ENCODE measurements at places on chromosomes 13 and 19.

- H3K4me3 ChIP-seq: no peak overlapping the region
- no peaks in the 10 kb centered on the region for H3K27me3 ChIP-seq
- no peaks in the 10 kb centered on the region for H3K4me1 ChIP-seq
- peaks cover 10% of the 10 kb centered on the region for H3K36me3 ChIP-seq
- H3K27ac ChIP-seq: no peak overlapping the region
- no peak for DNase-seq
Observed at GRCh38 chr13:30224732-30225131, 82.6 kb downstream of the KATNAL1 start.

DNA sequence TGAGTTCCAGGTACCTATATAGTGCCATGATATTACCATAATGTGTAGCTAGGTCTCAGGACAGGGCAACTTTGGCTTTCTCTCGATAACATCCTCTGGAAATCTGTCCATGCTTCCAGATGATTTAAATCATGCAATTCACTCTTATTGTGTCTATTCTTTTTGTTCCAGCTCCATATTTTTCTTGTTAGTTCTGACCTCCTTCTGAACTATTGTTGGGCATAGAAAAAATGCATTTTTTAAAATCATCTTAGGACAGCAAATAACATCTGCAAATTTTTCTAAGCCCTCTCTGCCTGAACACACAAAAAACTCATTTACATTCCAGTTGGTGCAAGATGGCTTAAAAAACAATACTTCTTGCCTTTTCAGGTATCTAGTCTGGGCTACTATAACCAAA lies 1561.0 kb upstream of the MIR17HG start:
- DNase-seq: no peak
- no peaks in the 10 kb centered on the region for H3K4me1 ChIP-seq
- H3K27ac ChIP-seq: no peak overlapping the region
- no peak overlapping the region for H3K4me3 ChIP-seq
- no peaks in the 10 kb centered on the region for H3K27me3 ChIP-seq

GRCh38 chr19:32879741-32880140 lies 10.2 kb upstream of the SLC7A9 start:
- H3K36me3 ChIP-seq: peaks cover 2% of the 10 kb centered on the region
- no peaks in the 10 kb centered on the region for H3K27me3 ChIP-seq
- DNase-seq: no peak

GRCh38 chr19:33424181-33424580 lies 50.7 kb downstream of the CEBPG start:
- no peak overlapping the region for H3K4me3 ChIP-seq
- H3K27me3 ChIP-seq: no peaks in the 10 kb centered on the region
- H3K4me1 ChIP-seq: no peaks in the 10 kb centered on the region
- H3K36me3 ChIP-seq: no peaks in the 10 kb centered on the region
- H3K27ac ChIP-seq: no peak overlapping the region

DNA sequence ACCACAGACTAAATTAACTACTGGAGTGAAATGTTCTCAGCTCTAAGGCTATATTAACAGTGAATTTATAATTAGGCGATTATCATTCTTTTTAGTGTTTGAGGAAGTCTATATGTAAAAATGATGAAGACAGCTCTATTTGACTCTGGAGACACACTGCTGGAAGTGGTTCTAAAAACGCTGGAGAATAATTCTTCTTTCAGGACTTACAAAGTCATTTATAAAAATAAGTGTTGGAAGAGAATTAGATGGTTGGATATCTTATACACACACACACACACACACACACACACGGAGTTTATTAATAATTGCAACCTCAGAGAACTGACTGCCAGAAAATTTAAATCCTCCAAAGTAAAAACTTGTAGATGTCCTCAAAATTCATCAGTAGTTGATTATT lies 1171.3 kb downstream of the EFNB2 start:
- H3K4me3 ChIP-seq: no peak overlapping the region
- no peaks in the 10 kb centered on the region for H3K27me3 ChIP-seq
- no peak overlapping the region for H3K27ac ChIP-seq
- no peak for DNase-seq

DNA sequence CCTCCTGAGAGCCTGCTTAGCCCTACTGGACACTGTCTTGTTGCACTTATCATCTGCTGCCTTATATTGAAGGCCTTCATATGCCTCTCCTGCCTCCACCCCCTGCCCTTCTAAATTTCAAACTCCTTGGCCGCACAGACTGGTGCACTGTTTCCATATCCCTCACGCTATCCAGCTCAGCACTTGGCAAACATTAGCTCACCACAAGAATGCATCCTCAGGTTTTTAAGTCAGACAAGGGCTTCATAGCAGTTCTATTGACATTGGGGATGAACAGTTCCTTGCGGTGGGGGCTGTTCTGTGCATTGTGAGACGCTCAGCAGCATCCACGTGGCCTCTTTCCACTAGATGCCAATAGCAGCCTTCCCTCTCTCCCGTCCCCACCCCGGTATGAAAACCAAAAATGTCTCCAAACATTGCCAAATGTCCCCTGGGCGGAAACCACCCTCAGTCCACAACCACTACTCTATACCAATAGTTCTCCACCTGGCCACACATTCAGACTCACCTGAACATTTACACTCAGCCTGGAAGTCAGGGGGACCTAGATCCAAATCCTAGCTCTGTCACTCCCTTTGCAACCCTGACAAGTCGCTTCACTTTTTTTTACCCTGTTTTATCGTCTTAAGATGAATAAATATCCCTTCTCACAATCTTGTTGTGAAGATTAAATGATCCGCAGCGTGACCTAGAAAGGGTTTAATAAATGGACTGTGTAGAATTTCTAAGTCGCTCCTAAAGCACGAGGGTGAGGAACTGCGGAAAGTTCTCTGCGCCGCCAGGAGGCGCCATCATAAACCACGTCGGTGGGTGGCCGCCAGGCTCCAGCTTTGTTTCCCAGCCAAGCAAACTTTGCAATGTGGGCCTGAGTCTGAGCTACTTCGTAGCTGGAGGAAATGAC lies 3.6 kb upstream of the CEACAM3 start:
- peaks cover 4% of the 10 kb centered on the region for H3K36me3 ChIP-seq
- H3K4me1 ChIP-seq: peaks cover 7% of the 10 kb centered on the region
- H3K27ac ChIP-seq: no peak overlapping the region
